Activated T-helper 1 cell treated with Interleukin-2 at 50 U/mL for 16 hours (primary cell): ENCODE measurements at places on chromosomes 13 and 19.

GRCh38 chr13:71867131-71867814 lies at the start of gene DACH1:
TSS of gene DACH1 (minus strand) at chr13:71867204.
- no peak for DNase-seq

DNA sequence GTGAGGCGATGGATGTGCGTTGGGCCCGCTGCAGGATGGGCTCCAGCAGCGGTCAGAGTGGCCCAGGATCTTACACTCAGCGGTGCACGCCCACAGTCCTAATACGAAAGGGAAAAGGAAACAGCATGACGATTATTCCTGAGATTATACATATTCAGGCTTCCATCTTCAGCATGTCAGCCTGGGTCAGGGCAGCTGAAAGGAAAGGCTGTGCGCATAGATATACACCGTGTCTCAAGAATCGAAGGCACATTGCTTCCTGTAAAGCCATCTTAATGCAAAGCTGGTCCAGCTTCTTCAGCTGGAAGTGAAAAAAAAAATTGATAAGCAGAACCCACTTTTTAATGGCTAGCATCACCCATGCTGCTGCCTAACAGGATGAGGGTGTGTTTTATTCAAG lies 3.6 kb downstream of the PCDH8 start:
- no peak for DNase-seq

DNA sequence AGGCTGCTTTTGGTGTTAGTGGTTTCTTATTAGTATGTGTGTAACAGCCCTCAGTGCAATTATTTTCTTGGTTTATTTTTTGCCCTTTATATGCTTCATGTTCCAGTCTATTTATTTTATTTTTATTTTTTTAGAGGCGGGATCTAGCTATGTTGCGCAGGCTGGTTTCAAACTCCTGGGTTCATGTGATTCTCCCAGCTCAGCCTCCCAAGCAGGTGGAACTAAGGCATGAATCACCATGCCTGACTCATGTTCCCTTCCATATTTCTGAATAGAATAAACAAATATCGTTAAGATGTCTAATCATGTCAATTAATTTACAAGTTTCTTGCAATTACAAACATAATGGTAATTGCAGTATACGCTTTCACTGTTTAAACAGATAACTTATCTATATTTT lies 11.7 kb downstream of the SKA3 start:
- no peak for DNase-seq

GRCh38 chr19:45781214-45782161 lies 802 bp downstream of the DMPK start:
- no peak for DNase-seq

DNA sequence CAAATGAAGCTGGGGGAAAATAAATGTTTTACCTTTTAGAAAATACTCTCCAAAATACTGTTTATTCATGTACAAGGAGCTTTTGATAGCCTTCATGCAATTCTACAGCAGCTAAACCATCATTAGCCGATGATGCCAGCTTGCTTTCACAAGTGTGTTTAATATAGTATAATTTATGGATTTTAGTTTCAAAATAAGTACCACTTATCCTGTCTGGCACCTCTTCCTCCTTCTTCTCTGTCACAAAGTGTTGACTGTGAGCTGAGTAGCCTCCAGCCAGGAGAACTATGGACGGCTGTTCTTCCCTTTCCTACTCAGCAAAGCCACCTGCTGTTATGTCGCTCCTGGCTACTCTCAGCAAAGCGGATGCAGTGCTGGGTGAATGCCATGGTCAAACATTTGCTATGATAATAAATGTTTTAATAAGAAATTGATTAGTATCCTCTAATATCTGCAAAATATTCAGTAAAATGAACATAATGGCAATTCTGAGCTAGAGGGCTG lies 238.2 kb downstream of the LIG4 start:
- DNase-seq: no peak

DNA sequence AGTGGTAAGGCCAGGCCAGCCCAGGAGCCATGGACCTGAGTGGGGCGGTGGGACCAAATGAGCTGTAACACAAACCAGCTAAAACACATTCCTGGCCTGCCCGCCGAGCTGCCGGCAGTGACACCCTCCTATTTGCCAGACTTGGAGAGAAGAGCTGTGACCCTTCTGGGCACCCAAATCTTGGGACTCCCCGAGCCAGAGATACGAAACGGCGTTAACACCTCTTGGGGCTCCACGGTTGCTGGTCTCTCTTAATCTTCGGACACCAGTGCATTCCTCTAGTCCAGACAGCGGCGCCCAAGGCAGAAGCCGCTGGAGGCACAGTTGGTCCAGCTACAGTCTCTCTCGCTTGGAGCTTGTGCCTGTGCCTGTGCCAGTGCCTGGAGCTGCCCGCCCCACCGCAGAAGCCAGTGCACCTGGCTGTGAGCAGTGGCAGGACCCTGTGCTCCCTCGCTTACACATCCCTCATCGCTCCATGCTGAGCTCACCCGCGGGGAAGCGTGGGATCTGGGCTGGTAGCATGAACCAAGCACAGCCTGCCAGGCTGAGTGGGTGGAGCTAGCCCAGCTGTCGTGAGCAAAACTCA lies 147.2 kb upstream of the KLHL1 start:
- no peak for DNase-seq
